ENCODE measurements at places on chromosomes 12 and 14.

GRCh38 chr12:114547636-114548035 lies 136.3 kb downstream of the TBX3 start:
- no peak for DNase-seq

DNA sequence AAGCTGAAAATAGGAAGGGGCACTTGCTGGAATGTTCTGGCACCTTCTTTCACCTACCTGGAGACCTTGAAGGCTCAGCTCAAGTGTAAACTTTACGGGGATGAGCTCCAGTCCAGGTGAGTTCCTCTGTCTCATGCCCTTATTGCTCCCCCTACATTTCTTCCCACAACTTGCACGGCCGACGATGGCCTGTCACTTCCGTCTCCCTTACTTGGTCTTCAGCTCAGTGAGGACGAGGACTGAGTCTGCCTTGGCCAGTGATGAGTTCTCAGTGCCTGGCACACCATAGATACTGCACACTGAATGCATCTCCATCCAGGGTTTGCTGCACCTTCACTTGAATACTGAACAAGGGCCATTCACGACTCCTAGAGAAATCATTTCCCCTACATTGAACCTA lies 21.4 kb downstream of the ADGRD1 start:
- no peak for DNase-seq

DNA sequence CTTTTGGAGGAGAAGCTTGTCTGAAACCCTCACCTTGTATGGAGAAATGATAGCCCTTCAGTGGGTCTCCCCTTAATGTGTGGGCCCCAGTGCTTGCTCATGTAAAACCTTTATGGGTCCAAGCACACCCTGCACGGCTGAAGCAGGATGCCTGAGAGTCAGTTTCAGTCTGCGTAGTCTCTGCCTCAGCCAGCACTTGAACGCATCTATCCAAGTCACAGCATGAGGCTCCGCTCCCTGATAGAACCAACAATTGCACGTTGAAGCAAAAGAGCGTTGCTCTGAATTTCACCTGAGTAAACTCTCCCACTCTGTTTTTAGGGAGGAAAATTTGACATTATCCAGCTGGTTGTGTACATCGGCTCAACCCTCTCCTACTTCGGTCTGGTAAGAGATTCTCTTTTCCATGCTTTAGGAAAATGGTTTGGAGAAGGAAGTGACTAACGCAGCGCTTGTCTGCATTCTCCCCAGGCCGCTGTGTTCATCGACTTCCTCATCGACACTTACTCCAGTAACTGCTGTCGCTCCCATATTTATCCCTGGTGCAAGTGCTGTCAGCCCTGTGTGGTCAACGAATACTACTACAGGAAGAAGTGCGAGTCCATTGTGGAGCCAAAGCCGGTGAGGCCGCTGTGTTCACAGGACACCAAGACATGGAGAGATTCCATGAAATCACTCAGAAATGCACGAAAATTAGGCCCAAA lies 33.0 kb upstream of the P2RX4 start:
- DNase-seq = no peak

DNA sequence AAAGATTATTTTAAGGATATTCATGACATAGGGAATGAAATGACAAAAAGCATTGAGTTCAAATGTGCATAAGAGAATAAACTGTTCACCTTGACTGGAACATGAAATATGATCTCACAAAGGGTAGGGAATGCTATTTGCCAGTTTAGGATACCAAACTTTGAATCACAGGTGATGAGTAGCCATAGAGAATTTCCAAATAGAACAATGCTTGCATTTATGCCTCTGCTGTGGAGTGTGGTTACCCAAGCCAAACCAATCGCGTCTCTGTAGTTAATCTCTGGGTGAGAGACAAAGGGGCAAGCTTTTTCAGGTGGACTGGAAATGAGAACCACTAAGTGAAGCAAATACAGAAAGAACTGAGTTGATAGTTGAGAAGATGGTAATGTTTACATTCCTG lies 371.1 kb upstream of the RPL10L start:
- DNase-seq = no peak

DNA sequence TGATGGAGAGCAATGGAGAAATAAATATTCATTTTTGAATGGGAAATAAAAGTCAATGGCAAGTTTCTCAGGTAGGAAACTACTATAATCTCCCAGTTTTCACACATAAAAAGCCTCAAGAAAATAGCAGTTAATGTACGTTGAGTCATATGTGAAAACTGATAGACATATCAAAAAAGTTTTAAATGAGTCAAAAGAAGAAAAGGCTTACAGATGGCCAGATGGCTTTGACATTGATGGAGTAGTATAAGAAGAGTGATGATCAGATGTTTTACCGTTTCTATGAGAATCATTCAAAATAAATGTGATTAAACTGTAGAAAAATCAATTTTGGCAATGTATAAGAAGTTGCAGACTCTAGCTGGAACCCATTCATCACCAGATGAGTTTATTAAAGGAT lies 97.8 kb downstream of the LLPH start:
- DNase-seq = no peak

DNA sequence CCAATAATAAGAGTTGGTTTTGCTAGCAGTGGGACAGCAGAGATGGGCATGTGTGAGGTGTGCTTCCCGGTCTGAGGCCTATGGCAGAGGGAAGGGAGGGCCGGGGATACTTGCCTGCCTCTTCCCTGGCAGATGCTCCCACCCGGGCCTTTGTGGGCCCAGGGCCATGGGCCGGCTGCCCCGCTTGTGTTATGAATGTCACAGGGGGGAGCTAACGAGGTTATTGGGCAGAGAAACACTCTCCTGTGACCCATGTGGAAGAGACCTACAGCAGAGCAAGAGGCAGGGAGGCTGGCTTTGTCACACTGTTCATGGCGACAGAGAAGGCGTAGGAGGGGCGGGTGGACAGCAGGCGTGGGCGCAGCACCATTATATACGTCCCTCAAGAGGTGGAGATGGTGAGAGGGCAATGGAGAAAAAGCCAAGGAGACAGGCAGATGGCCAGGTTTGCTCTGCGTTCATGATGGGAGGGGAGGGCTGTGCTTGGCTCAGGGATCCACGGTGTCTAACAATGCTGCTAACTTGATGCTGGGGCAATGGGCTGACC lies 13.3 kb downstream of the CCND2 start:
- no peak for DNase-seq

- DNase-seq = no peak
These were observed 102.9 kb downstream of the CCER1 start for GRCh38 chr12:90851800-90852718.

GRCh38 chr12:59086126-59086525 lies 165.8 kb upstream of the LRIG3 start:
- no peak for DNase-seq

DNA sequence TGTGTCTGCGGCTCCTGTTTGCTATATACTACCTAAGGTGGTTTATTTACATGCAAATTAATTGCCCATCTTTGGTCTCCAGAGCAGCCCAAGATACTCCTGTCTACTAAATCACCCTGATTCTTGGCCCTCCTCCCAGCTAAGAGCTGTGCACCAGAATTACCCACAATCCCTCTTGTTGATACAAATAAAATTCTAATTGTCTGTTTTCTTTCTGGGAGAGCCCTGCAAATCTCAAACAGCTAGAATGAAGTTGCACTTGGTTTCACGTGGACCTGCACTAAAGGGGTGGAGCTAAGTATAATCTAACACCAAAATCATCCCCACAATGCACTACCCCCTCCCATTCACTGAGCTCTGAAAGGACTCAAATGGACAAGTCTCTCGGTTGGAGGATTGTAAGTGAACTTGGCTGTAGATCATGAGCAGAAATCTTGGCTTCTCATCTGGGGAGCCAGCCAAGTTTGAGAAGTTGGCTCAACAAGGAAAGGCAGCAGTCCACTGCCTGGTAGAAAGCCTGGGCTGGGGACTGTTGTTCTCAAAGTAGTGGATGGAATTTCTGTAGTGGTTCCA lies 6.6 kb downstream of the MAX start:
- no peak for DNase-seq

- no peak for DNase-seq
These were observed 73.3 kb downstream of the RASSF8 start for GRCh38 chr12:26031827-26032226.

DNA sequence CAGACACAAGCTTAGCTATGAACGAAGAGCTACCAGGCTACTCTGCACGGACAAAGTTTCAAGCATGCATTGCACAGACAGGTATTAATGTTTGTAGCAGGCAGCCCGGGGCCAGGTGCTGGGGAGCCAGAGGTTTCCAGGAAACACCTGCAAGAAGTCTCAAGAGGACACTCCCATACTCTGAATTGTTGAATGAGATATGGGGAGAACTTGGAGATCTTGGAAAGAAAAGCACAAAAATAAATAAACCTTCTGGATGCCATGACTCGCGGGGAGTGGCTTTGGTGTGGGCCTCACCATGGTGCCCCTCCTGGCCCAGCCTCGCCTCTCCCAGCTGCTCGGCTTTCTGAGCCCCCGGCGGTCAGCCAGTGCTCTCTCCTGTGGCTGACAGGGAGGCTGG lies 186.8 kb downstream of the TTC7B start:
- DNase-seq = no peak

DNA sequence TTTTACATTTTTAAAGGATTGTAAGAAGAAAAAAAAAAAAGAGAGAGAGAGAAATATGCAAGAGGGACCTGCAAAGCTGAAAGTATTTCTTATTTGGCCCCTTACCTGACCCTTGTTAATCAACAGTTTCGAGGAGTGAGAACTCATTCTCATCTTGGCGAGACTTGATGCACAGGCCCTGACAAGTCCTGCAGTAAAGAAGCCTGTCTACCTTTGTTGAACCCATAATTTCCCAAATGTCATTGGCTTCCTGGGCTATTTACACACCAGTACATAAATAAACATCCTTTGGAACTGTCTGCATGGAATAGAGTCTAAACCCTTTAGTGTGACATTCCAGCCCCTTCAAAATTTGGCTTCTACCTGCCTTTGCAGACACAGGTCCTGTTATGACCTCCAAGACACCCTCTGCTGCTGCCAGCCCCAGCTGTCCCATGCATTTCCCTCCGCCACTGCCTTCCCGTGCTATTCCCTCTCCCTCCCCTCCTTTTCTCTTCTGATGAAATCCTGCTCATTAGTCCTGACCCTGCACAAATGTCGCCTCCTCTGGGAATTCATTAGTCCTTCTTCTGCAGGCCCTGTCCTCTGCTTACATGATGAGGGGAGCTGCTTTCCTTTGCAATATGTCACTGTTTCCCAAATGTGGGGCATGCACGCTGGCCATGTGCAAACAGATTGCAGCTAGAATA lies 35.1 kb downstream of the MYL2 start:
- no peak for DNase-seq

DNA sequence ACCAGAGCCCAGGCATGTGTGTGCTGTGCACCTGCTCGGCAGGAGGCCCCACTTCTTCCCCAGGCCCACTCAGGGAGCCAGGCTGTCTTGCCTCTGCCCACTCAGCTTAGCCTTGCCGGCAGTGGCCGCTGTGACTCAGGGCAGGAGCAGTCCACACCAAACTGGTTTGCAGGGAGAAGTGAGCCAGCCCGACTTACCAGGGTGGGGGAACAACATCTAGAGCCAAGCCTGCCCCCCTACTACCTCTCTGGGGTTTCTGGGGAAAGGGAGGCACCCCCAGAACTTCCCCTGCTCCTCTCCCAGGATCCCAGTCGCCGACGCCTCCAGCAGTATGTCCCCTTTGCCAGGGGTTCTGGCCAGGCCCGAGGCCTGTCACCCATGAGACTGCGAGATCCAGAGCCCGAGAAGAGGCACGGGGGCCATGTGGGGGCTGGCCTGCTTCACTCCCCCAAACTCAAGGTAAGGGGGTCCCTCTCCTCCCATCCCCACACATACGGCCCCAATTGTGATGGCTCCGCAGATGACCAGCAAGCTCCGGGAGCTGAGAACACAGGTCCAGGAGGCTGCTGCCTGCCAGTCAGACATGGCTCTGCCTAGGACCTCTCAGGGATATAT lies 3.0 kb downstream of the PLEKHG6 start:
- DNase-seq = no peak

GRCh38 chr14:35898217-35898775 lies 72.2 kb downstream of the BRMS1L start:
- no peak for DNase-seq

GRCh38 chr14:59771577-59771976 lies 99.0 kb downstream of the RTN1 start:
- no peak for DNase-seq

DNA sequence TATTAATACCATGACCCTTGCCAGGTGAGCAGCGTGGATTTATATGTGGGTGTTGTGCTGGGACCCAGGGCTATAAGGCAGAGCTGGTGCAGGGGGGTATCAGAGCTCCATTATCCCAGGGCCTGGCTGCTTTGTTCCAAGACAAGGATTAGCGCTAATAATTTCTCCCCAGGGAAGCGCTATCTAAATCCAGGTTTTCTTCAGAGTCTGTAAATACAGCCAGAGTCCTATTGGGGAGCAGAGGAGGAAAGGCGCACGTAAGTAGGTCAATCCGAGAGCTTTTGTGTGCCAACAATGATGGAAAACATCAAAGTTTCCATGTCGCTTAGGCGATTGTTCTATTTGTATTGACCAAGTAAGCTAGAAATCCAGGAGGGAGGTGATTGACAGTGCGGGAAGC lies 1009.7 kb downstream of the VRK1 start:
- DNase-seq = no peak

DNA sequence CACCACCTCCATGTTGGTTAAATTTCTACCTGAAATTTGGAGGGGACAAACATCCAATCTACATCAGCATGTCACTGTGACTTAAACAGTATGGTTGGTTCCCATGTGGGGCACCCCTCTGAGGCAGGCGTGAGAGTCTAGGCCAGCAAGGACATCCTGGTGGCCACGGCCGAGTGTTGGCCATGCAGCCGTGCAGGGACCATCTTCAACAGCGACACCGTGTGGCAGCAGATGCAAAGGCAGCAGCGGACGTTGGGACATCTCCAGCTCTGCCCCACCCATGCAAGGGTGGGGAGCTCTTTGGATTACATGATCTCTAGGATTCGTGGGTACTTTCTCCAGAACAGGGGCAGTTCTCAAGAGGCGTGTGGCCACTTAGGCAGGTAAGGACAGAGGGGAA lies 49.8 kb downstream of the NOC4L start:
- DNase-seq = no peak

- DNase-seq = no peak
These were observed 60.9 kb upstream of the ARID2 start for GRCh38 chr12:45668641-45669040.

DNA sequence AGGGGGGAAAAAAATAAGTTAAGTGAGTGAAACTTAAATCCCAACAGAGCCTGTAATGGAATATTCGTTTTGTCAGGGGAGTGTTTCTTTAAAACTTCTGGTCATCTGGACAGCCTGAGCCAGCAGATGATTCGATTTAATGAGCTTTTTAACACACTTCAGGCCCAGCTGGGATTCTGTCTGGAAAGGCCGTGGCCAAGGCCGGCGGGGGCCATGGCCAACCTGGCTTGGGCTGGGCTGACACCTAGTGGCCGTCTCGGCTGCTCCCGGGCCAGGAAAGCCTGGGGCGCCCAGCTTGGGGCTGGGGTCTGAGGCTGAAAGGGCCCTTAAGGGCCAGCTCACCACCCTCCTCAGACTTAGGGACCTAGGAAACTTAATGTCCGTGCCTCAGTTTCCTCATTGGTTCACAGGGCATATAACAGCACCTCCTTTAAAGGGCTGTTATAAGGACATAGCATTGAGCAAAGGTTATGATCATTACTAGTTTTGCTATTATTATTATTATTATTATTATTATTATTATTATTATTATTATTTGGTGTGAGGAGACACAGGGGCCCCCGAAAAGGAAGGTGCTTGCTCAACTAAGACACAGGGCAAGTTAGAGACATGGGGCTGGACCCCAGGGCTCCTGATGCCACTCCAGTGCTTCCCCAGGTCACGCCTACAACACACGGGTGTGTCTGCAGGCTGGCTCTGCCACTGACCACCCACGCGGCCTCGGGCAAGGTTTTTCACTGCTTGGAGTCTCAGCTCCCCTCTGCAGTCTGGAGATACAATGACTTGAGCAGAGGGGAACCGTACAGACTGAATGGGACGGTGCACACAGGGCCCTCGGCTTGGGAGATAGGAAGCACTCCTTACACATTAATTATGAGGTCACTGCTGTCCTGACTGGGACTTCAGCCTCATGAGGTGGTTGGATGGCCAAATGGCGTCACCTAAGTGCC lies 84.0 kb downstream of the SYNE3 start:
- no peak for DNase-seq

Measured in activated T-cell treated with anti-CD3 and anti-CD28 coated beads for 24 hours (primary cell).